ENCODE measurements at places on chromosomes 3 and 15.

DNA sequence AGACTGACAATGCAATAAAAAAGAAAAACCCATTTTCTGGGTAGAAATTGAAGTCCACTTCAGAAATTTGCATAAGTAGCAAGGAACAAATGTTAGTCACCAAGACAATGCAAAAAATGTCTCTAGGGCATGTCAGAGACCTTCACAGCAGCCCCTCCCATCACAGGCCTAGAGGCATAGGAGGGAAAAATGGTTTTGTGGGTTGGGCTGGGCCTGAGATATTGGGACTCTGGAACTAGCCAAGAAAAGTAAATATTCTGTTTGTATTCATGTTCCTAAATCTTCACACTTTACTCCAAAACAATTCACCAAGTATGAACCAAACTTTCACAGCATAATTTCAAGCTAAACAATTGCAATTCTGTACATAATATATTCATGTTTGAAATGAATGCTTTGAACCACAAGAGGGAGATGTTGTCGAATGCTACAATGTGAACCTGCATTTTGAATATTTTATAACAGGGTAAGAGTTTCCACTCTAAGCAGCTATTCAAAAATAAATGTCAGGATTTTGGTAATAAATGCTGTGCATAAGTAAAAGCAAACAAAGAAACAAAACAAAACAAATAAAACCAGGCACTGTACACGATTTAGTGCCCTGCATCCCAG, 429.2 kb downstream of the OTOL1 start:
- DNase-seq, result no peak

DNA sequence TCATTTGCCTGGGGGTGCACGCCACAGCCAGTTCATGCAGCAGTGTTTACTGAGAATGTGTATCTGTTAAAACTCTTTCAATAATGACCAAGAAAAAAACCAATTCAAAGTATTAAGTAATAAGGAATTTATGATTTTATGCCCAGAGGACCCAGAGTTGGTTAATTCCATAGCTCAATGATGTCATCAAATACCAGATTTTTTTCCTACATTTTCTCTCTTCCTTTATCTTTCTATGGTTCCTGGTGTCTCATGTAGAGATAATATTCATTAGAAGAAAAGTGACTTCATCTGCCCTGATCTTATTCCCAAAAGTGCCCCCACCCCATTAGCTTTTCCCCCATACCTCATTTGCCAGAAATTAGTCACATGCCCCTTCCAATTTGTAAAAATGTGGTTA, 44.6 kb upstream of the LMCD1 start:
- DNase-seq, result no peak

- DNase-seq, result no peak
Measured at GRCh38 chr3:32391643-32392535, at the start of gene CMTM7. Gene CMTM7, plus strand, starts transcription at chr3:32391853. Its CDS starts 54 bp downstream, at chr3:32391907.

- no peak for DNase-seq
Measured at GRCh38 chr15:67110958-67111864, 45.8 kb downstream of the SMAD3 start.

DNA sequence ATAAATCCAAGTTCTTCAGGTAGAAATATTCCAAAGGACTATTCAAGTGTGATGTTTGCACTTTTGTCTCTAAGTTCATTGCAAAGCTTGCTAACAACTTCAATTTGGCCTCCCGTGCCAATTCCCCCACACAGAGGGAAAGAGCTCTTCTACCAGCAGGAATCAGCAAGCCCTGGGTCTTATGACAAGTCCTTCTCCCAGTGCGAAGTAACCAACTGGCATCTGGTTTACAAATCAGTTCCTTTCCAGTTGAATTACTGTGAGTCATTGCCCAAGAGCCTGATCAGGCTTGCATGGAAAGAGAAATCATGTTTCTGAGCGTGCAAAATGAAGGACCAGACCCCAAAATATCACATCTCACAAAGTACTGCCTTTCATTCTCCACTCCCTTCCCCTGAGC, 62.7 kb upstream of the SLCO3A1 start:
- no peak for DNase-seq

DNA sequence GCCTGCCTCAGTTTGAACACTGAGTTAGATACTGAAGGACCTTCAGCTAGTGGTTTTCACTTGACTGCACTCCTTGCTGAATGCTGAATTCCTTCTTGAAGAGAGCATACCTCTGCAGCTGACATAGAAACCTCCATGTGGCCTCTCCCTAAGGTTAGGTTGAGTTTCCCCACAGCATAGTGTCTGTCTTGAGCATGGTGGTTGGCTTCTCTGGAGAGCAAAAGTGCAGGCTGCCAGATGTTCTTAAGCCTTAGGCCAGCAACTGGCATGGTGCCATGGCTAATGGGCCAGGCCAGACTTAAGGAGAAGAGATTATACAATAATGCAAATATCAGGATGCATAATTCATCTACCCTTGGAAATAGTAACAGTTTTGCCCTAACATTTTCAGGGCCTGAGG, 545.6 kb upstream of the ZNF385D start:
- no peak for DNase-seq

- no peak for DNase-seq
Measured at GRCh38 chr3:50816894-50817293, 142.2 kb downstream of the DOCK3 start.

GRCh38 chr15:48221885-48222284, 15.8 kb downstream of the SLC12A1 start:
- DNase-seq, result no peak

- no peak for DNase-seq
Measured at GRCh38 chr3:111045564-111045963, 26.1 kb upstream of the NECTIN3 start.

DNA sequence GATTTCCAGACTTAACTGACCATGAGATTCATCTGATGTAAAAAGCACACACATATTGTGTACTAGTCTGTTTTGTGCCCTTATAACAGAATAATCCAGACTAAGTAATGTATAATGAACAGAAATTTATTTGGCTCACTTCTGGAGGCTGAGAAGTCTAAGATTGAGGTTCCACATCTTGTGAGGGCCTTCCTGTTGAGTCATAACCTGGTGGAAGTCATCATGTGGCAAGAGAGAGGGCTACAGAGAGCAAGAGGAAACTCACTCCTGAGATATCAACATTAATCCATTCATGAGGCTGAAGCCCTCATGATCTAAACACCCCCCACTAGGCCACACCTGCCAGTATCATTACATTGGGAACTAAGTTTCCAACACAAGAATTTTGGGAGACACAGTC, 977.6 kb downstream of the MCTP2 start:
- no peak for DNase-seq

- DNase-seq, result no peak
Measured at GRCh38 chr3:52479877-52480575, 15.1 kb upstream of the STAB1 start.

DNA sequence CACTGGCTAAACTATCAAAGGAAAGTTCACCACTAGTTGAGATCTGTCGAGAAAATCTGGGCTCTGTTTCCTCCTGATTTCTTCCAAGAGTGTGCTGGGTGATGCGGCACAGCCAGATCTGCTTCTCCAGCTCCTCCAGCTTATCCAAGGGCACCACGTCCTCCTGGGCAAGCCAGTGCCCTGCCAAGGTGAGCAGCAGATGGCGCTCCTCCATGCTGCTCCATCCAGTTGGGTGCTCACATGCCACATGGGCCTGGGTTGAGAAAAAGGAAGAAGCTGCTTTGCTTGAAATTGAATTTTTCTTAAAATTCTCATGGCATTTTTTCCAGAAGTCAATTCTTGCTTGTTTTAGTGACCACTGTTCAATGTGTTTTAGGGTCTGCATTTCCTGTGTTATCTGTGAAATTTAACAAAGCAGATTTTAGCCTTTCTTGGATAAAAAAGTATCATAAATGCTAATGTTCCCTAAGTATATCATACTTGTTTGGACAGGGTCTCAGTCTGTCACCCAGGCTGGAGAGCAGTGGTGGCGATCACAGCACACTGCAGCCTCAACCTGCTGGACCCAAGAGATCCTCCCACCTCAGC, 47.3 kb downstream of the EIF3J start:
- peak; percentile 24 for DNase-seq

DNA sequence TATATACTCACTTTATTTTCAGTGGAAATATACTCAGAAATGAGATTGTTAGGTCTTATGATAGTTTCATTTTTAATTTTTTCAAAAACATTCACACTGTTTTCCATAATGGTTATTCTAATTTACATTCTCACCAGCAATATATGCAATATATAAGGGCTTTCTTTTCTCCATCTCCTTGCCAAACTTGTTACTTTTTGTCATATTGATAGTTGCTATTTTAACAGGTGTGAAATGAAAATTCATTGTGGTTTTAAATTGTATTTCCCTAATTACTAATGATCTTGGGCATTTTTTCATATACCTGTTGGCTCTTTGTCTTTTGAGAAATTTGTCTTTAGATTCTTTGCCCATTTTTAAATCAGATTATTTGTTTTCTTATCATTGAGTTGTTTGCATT, 325.2 kb downstream of the DIPK2A start:
- DNase-seq, result no peak

DNA sequence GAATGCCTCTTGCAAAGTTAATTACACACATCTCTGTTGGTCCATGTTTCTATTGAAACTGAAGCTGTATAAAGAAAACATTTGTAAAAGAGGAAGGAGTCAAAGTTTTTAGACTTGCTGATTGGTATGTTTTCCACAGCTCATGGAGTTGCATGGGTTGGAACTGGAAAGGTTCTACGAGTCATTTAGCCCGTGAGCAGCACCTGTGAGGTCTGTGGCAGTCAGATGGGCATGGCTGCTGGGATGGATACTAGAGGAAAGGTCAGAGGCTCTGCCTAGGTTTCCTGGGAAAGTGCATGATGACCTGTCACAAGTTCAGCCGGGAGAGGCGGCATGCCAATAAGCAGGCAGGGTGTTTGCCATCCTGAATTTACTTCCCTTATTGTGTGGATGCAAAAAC, 155.4 kb downstream of the CACNA1D start:
- no peak for DNase-seq

GRCh38 chr15:67303490-67304363, 49.1 kb downstream of the IQCH start:
- DNase-seq, result no peak

DNA sequence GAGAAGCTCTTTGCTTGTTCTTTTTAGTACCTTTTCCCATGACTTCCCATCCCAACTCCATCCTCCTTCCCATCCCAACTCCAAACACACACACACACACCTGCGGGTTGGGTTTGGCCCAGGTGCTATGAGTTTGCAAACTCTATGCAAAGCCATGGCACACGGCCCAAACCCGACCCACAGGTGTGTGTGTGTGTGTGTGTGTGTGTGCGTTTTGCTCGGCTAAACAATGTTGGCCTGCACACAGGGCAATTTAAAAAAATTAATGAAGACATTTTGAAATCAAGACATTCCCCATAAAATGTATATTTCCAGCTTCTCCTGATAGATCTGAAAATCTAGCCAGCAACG, 103.7 kb upstream of the TLE3 start:
- no peak for DNase-seq

DNA sequence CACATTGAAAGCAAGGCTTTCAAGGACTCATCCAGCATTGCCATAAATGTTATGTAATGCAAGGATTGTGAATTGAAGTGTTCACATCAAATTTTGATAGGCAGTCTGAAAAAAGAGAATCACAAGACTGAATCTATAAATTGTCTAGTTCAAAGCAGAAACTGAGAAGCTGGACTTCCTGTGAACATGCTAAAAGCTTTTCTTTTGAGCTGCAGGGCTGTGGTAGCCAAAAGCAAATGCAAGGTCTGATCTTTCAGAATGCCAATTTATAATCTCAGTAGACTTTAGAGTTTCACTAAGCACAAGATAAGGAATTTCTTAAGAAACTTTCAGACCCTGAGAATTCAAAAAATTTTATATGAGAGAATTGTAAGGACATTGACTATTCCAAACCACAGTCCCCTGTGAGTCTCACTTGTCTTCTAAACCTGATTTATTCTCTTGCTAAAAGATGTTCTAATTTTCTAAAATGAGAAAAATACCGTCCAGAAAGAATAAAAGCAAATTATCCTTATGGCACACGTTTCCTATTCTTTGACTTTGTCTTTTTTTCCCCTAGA, 1700.3 kb downstream of the OTOL1 start:
- no peak for DNase-seq

- DNase-seq, result no peak
Measured at GRCh38 chr15:50390554-50391264, 33.5 kb upstream of the USP8 start.

GRCh38 chr15:71010472-71010871, 104.8 kb upstream of the THSD4 start:
- no peak for DNase-seq

GRCh38 chr3:106745344-106746168, 631.7 kb upstream of the CCDC54 start:
- no peak for DNase-seq

- DNase-seq, result no peak
Measured at GRCh38 chr3:148975248-148975647, 16.1 kb upstream of the GYG1 start.

GRCh38 chr3:67567893-67568292, 86.5 kb downstream of the SUCLG2 start:
- DNase-seq, result no peak

DNA sequence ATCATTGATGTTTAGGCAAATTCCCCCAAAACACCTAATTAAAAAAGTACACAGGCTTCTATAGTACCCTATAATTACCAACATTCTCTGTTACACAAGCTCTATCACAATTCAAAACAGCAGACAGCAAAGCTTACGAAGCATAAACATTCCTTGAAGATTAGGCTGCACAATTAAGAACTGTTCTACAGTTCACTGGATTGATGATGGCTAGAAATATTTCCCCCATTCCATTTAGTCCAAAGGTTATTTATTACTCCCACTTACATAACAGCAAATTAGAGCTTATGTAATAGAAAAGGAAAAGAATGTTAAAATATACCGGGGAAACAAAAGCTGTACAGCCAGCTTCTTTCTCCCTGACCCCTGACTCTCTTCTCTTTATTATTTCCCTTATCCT, 49.3 kb downstream of the UACA start:
- DNase-seq, result no peak

DNA sequence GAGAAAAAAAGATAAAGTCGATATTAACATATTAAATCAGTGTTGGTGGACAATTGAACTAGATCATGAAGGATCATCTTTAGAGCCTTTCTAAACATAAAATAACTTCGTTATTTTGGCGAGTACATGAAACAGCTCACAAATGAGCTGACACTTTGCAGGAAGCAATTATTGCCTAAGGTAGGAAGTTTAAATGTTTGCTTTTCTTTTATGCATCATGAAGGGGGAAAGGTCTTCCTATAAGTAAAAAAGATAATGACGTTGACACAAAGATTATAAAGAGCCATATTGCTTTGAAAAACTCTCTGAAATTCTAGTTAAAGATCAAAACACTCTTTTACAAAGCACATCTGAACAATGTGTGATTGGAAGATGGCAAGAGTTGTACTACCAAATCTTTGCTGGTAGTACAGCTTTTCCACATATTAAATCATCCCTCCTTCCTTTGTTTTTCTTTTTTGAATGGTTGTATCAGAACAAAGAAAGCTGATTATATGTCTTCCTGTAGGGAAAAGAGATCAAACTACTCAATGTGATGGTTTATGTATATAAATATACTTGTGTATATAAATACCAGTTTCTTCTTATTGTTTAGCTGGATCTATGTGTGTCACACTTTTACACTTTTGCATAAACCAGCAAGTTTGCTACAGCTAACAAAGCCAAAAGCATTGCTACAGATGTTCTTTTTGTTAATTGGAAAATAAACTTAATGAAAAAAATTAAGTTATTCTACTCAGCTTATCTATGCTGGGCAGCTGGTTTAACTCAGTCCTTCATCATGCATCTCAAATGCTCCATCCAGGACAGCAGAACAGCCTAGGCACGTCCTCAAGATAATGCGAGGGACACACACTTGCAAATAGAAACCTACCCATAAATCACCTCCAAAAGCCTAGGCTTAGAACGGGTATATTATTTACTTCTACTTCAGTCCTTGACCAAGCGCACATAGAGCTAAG, 850.8 kb upstream of the ROBO1 start:
- no peak for DNase-seq

Data from stimulated activated CD4-positive, alpha-beta T cell treated with anti-CD3 and anti-CD28 coated beads, Interleukin-1b, Interleukin-23, amount 100 ng/mL, for 1 hour (primary cell).